ENCODE measurements at places on chromosomes 11 and 22.

DNA sequence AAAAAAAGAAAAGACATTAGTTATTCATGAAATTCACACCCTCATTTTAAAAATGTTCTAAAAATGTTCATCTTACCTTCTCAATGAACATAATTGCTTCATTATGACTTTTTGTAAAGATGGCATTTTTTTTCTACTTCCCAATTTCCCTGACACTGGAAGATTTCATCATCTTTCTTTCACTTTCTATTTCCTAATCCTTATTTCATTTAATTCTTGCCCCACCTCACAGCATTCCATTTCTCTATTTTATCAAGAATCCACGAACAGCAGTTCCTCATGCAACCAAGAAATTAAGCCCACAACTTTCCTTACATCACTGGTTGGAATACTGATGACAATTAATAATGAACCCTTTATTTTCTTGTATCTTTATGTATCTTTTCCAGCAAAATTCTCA lies 1.9 kb downstream of the PATL1 start:
- no peak for DNase-seq

DNA sequence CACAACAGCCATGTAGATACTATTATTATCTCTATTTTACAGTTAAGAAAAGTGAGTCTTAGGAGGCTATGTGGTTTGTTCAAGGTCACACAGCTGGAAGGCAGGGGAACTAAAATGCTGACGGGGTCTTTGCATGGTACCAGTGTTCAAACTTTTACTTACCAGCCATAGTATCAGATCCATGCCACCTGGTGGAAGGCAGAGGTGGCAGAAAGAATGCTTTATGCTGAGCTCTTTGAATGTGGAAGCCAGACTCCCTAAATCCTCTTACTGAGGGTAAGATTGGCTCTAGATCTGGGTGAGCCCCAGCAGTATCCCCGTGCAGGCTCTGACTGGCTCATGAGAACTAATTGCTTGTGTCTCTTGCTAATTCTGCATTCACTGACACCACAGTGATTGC lies 54.3 kb upstream of the NAV2 start:
- no peak for DNase-seq

DNA sequence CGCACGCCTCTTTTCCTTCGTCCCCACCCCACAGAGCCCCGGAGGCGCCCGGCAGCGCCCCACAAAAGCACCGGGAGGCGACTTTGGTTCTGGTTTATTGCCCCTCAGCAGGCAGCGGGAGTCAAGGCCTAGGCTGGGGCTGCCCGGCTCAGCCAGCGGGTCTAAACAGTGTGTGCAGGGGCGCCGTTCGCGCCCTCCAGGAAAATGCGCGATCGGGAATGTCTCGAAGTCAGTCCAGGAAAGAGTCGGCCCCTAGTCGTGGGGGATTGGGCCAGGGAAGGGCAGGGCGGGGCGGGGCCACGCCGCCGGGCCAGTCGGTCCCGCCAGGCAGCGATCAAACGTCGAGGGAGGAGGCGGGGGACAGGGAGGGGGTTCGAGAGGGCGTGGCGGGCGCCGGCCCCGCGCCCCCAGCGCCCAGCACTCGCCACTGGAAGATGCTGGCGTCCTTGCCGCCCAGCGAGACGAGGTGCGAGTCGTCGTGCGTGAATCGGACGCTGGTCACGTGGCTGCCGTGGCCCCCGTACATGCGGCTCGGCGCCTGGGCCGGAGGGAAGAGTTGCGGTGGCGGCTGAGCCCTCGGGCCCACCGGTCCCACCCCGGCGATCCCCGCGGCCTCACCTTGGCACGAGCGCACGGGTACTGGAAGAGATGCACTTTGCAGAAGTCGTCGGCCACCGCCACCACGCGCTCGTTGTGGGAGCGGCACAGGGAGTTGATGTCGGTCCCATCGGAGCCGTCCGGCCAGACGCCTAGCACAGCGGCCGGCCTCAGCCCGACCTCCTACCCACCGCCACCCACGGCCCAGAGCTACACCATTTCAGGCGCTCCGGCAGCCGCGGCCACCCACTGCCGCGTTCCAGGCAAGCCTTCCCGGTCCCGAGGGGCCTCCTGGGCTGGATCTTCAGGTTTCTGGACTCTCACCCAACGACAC lies 741 bp upstream of the MTA2 start:
- DNase-seq: no peak

- DNase-seq: no peak
Observed at GRCh38 chr11:57008373-57008772, 19.7 kb downstream of the OR5AK2 start.

DNA sequence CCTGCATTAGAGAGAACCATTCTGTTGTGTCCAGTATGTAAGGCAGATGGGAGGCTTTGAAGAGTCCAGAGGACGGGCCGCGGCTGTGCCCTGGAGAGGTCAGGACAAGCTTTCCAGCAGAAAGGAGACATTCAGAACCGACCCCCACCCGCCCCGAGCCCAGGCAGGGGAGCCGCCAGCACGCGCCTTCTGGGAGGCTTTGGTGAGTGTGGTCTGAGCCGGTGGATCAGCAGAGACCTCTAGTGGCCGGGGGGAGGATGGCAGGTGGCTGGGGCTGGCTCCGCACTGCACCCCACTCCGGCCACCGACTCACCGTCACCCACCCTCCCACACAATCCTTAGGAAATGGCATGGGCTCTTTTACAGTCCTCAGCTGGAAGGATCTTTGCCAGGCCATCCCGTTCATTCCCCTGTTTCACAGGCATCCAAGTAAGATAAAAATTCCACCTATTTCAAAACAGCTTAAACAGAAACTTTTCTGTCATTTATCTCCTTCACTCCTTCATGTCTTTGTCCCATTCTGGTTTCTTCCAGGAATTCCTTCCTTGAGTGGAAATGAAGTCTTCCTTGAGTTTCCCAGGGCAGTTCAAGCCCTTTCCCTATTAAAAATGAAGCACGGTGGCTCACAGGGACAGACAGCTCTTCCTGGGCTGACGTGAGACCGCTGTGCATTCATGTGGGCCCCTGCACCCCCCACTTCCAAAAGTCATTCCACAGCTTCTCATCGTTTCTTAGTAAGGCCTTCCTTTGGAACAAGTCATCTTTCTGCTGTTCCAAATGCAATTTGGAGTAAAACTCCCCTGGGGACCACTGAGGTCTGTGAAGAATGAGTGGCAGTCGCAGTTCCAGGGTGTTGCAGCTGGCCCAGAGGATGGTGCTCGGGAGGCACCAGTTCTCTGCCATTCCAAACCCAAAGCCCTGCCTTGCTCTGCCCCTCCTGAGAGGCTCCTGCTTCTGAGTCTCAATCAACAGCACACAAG lies 91.0 kb downstream of the FEZ1 start:
- peak; percentile 53 for DNase-seq

- no peak for DNase-seq
Observed at GRCh38 chr11:79437981-79438630, 2.7 kb downstream of the TENM4 start.

DNA sequence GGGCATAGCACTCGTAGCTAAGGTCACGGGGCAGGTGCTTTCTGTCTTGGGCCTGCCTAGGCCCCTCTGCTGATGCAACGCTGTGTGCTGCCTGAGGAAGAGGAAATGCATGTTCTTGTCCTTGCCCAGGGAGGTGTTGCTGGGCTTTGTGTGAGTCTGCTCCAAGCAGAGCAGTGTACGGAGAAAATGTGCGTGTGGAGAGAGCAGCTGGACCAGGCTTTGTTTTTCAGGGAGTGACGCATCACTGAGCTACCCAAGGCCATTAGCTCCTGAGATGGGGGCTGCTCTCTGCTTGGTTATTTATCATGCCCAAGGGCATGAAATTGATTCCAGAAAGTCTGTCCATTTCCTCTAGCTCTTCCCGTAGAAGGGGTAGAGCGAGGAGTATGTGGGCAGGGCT lies 82.9 kb upstream of the THY1 start:
- DNase-seq: no peak

Data from activated gamma-delta T cell treated with anti-CD3 and anti-CD28 coated beads, Interleukin-2, amount 50 U/mL, for 16 hours (primary cell).